ENCODE measurements at places on chromosomes 4 and X. TPM values are rescaled to one million over a fixed set of nuclear protein-coding genes. Genes with fewer than 3 reads are reported as not detected.

The SMARCA5 gene
- 23.3 TPM for total RNA-seq

The SATL1 gene
- total RNA-seq: not detected

The HPGD gene
- total RNA-seq: 134 TPM

The OPN1MW2 gene
- total RNA-seq: not detected

The ZRSR2 gene
- total RNA-seq: 12.5 TPM

The SMIM10L2A gene
- 1.5 TPM for total RNA-seq

Measured in vagina (tissue), 2 donors.